ENCODE measurements at places on chromosomes 12 and 14.

GRCh38 chr12:55039395-55040354, 19.9 kb downstream of the NEUROD4 start:
- no peak for DNase-seq

- peak; percentile 53 for DNase-seq
Measured at GRCh38 chr12:122399592-122400373, 22.7 kb downstream of the CLIP1 start.

DNA sequence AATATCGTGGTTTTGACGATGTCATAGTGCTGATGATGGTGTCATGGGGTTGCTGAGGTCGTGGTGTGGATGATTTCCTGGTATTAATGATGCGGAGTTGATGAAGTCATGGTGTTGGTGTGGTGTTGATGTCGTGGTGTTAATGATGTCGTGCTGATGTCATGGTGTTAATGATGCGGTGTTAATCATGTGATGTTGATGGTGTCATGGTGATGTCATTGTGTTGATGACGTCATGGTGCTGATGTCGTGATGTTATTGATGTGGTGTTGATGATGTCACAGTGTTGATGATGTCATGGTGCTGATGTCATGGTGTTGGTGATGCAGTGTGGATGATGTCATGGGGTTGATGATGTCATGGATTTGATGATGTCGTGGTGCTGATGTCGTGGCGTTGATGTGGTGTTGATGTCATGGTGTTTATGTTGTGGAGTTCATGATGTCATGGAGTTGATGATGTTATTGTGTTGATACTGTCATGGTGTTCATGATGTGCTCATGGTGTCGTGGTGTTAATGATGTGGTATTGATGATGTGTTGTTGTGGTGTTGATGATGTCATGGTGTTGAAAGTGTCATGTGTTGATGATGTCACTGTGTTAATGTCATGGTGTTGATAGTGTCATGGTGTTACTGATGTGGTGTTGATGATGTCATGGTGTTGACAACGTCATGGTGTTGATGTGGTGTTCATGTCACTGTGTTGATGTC, 48.5 kb upstream of the RIMBP2 start:
- no peak for DNase-seq

- DNase-seq = no peak
Measured at GRCh38 chr12:4830556-4831210, 79.0 kb upstream of the KCNA1 start.

DNA sequence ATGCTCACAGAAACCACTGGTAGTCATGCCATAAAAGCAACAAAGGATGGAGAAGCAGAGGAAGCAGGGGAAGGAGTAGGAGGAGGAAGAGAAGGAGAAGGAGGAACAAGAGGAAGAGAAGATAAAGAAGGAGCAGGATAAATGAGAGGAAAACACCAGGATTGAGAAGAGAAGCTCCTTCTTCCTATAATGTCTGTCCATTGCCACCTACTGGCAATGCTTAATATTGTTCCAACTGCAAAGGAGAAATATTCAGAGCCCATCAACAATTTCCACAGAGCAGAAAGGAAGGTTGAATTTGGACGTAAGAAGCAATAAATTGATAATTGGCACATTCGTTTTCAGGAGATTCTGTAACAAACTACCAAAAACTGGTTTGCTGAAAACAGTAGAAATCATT, 898.4 kb downstream of the SLC16A7 start:
- no peak for DNase-seq

GRCh38 chr12:48221645-48222044, 18.6 kb upstream of the OR10AD1 start:
- DNase-seq = no peak

DNA sequence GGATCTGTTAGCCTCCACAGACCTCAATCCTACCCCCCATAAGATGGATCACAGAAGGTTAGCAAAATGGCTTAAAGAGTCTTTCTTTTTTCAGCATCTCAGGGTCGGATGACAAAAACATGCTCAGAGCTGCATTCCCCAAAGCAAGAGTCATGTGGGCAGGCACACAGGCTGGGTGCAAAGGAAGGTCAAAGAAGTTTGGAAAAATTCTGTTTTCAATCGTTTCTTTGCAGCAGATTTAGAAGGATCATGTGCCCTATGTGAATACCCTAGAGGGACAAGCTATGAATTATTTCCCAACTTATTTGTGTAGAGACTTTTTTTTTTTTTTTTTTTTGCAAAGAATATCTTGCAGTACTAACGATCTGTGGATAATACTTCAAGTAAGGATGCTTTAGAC, 845.4 kb downstream of the VRK1 start:
- DNase-seq = no peak

DNA sequence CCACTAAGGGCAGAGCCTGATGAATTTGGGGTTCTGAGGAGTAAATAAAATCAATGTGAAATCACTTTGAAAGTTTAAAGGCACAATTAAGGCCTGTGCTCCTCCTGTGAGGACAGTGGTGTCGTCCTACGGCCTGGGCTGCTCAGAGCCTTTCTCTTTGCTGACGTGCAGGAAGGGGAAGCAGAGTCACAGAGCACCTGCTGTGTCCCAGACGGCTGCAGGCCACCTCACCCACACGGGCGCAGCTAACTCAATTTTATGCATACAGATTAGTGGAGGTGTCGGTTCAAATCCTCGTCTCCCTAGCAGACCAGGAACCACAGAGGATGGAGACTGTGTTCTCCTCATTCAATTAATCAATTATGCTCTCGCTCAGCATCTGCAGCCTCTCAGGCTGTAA, 11.4 kb upstream of the DLK1 start:
- peak; percentile 19 for DNase-seq

- DNase-seq = no peak
Measured at GRCh38 chr12:114888928-114889584, 205.1 kb upstream of the TBX3 start.

- DNase-seq = peak; percentile 38
Measured at GRCh38 chr12:131511391-131511802, 199.5 kb upstream of the SFSWAP start.

DNA sequence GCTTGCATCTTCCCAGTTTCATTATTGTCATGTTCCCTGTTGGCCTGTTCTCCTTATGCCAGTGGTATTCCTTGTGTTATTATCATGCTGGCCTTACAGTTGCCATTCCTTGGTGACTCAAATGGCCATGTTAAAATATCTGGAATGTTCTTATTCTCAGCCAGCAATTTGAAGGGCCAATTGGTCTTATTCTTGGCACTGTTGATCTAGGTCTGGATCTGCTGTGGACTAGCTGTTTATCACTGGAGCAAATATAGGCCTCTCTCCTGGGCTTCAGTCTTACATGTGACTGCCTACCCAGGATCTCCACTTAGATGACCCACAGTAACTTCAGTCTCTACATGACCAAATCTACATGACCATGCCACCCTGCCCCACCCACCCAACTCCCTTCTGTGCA, 5.4 kb downstream of the CIPC start:
- no peak for DNase-seq

- DNase-seq = no peak
Measured at GRCh38 chr12:117044790-117045159, 54.4 kb downstream of the TESC start.

DNA sequence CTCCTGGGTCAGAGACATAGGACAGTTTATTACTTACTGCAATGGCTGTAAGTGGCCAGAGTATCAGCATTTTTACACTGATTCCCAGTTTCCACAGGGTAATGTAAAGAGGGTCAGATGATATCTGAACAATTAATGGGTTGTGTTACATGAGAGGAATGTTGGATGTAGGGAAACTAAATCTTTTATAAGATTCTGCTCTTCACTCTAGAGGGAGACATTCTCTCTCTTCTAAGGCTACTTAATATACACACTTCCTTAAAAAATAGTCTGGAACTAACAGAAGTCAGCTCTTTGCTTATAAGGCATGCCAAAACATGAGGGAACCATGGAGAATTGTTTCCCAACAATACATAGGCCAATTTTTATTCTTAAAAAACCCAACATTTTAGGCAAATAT, 389.8 kb downstream of the ETNK1 start:
- DNase-seq = no peak

All from naive B cell (primary cell).